ENCODE measurements at places on chromosomes 3 and 15.

GRCh38 chr15:62945760-62946159 is 96.8 kb upstream of the TPM1 start:
- no peak for DNase-seq

DNA sequence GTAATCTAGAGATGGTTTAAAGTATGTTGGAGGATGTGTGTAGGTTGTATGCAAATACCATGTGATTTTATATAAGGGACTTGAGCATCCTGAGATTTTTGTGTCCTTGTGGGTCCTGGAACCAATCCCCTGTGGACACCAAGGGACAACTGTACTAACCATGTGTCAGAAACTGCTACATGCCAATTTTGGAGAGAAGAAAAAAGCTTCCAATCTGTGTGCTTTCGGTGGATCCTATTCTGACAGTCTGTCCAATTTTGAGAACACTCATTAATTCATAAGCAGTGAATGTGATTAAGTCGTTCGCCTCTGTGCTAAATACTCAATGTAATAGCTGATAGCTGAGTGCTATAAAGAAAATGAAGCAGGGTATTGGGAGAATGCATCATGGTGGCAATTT is 61.6 kb downstream of the RBM6 start:
- DNase-seq: no peak

GRCh38 chr3:143918848-143919247 is 52.8 kb upstream of the DIPK2A start:
- DNase-seq: no peak

DNA sequence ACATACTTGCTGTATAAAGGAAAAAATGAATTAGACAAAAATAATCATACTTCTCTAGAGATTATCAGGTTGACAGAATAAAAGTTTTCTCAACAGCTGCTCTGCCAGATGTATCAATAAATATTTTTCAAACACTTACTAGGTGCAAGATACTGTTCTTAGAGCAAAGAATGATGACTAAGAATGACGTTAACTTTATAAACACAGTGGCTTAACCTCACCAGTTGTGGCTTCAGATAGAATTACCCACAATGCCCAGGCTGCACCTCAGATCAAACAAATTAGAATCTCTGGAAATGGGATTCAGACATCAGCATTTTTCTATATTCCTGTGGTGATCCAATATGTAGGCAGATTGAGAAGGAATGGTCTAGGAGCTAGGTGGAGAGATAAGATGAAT is 422.4 kb upstream of the ATP11B start:
- DNase-seq: no peak

DNA sequence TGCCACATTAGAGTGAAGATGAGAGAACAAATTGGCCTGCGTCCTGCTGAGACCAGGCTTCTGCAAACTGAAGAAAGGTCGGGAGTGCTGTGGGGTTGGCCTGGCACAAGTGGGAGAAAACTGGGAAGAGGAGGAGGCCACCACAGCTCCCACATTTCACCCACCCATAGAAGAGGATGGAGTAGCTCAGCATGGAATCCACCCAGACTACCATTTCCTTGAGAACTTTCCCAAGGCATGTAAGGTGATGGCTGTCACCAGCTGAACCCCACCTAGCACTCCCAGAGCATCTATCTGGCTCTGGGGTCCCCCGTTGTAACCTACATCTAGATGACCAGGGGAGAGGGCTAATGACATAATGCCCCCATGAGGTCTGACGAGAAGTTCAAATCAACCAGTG is 120.4 kb upstream of the TRIM42 start:
- no peak for DNase-seq

GRCh38 chr3:155185631-155186071 is 105.5 kb downstream of the MME start:
- DNase-seq: no peak

GRCh38 chr15:49174902-49175301 is 4.9 kb downstream of the GALK2 start:
- DNase-seq: no peak
